Kidney (tissue), 22 donors: ENCODE measurements at places on chromosomes 6 and 20. TPM values are rescaled to one million over a fixed set of nuclear protein-coding genes. Genes with fewer than 3 reads are reported as not detected.

Gene CTAGE9
- polyA plus RNA-seq: not detected

Gene SULF2
- 85.1 TPM for polyA plus RNA-seq

Gene SIRPB1
- polyA plus RNA-seq: 0.58 TPM

Gene KCNS1
- polyA plus RNA-seq: 0.19 TPM

Gene NOTCH4
- 22.5 TPM for polyA plus RNA-seq

Gene TENT5A
- 3.2 TPM for polyA plus RNA-seq

Gene GSTA4
- polyA plus RNA-seq: 47.4 TPM

Gene TOP1
- polyA plus RNA-seq: 23.4 TPM

Gene CCDC28A
- 70.0 TPM for polyA plus RNA-seq

Gene HLA-F
- 52.1 TPM for polyA plus RNA-seq

Gene GABRR1
- not detected for polyA plus RNA-seq

Gene ARMC12
- polyA plus RNA-seq: 0.69 TPM

Gene PDYN
- not detected for polyA plus RNA-seq

Gene GJA10
- polyA plus RNA-seq: not detected

Gene LY6G6C
- not detected for polyA plus RNA-seq

Gene MARCKS
- 14.0 TPM for polyA plus RNA-seq

Gene IL20RA
- polyA plus RNA-seq: 0.34 TPM

Gene PAX1
- not detected for polyA plus RNA-seq

Gene MYBL2
- not detected for polyA plus RNA-seq

Gene LEMD2
- polyA plus RNA-seq: 36.4 TPM

Gene CD93
- polyA plus RNA-seq: 9.9 TPM

Gene TP53INP2
- 31.9 TPM for polyA plus RNA-seq
